ENCODE measurements at places on chromosomes 3 and 15.

DNA sequence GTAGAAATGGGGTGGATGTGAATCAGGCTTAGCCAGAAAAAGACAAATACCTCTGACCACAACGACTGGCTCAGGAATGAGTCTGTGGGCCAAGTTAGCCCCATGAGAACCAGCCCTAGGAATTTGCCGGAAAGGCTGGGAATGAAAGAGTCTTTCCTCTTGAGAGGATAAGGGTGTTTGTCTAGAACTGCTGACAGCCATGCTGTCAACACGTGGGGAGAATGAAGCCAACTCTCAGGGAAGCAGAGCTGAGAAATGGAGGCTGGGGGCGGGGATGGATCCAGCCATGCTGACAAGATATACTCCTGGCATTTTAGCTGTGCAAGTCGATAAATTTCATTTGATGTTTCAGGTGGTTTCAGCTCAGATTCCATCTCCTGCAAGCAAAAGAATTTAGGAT lies 10.6 kb upstream of the SLC6A1 start:
- no peak for DNase-seq

DNA sequence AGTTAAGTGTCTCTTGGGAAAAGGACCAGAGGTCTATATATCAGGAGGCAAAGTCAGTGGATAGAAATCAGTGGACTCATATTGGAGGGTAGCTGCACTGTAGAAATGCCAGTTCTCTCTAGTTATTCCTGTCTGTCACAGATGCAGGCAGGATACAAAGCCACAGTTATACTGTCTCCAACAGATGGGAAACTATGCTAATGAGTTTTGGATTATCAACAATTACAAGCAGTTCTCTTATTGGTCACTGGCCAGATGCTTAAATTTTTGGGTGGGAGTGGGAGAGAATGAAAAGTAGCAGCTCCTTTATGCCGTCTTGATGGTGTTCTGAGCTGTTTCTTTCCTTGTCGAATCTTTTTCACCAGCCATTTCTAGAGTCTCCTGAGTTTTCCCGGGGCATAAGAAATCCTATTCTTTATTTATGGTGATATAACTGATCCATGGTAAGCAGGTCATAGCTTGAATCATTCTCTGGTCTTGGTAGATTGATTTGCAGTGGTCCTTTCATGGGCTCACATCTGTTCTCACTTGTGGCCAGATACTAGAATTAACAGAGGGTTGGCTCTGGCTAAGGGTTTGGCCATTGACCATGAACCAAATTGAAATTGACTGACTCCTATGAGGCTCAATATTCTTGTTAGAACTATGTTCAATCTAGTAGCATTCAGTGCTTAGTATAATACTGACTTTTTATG lies 44.6 kb upstream of the RBMS3 start:
- no peak for DNase-seq

- DNase-seq = no peak
Measured at GRCh38 chr3:143163562-143164100, 44.1 kb downstream of the CHST2 start.

GRCh38 chr15:34837246-34838016 lies 42.1 kb upstream of the ACTC1 start:
- DNase-seq = peak; percentile 96

GRCh38 chr3:71160785-71161546 lies 422.6 kb downstream of the FOXP1 start:
- DNase-seq = peak; percentile 99

DNA sequence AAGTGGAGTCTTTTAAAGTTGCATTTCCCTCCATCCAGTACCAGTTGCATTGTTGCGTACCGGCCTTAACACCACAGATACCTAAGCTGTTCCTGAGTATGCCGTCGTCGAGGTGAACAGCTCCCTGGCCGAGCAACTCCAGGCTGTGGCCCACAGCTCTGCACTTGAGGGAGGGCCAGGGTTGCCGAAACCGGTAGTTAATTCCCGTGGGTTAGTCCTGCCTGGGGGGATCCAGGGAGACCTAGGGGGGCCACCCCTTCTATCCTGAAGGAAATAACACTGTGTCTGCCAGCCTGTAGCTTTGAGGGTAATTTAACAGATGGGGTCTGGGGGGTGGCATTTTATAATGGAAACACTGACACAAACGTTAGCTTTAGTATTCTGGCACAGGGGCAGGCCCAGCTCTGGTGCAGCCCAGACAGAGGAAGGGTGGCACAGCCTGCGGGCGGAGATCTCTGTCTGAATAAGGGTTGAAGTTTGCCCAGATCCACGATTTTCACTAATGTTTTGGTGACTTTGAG lies 60.8 kb downstream of the RGMA start:
- no peak for DNase-seq
